NT2/D1 (cell line): ENCODE measurements at places on chromosomes 2 and 18.

DNA sequence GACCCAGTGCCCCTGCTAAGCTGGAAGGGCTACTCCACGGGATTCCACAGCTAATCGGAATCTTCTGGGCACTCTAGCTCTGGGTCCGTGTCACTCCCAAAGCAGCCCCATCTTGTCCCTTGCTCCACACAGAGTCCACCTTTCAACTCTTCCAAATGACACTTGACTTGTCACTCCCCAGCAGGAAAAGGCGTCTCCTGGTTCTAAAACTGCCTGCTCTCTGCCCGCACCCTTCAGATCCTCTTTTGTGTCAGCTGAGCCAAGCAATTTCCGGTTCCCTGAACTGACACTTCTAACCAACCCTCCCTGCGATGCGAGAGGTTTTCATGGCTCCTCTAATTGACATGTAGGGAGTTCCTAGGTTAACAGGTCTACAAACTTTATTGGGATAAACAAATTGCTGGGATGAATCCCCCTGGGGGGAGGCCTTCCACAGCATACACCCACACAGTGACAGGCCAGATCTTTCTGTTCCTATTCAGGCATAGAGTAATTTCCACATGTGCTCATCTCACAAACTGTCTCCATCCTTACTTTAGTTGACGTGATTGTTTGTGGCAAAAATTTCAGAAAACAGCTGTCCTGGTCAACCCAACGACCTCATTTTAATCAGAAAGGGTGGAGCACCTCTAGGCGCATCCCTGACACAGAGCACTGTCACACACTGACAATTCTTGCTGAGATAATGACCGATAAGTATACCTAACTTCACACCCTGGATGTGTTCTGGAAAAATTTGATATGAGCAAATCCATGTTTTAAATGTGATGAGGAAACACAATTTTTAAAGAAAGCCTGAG is 104.9 kb downstream of the RBMS1 start:
- no peak for DNase-seq

DNA sequence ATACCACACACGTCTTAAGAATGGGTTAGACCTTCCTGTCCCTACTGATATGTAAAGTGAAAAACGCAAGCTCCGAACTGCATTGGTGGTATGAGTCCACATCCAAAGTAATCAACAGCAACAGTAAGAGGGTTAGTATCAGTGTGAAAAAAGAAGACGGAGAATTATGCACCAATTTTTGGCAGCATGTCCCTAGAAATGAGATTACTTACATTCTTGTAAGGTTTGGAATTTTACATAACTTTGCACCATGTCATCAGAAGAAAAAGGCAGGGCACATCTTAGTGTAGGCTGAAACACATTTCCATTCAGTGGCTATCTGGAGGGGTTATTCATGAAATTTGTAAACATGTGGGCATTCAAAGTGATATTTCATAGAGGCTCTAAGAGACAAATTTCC is 88.2 kb downstream of the LONRF2 start:
- no peak for DNase-seq

DNA sequence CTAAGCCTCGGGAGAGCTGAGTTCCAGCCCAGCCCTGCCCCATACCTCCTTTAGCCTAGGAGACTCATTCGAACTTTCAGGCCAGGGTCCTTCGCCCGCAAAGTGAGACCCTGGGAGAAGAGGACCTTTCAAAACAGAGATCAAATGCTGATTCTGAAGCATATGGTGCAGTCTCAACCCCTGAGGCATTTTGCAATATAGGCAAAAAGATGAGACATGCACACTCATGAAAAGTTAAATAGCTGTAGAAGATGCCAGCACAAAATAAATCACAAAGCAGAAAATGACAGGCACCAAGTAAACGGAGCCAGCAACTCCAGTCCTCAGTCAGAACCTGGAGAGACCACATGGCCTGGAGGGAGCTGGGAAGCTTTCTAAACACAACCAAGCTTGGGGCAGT is 542.7 kb upstream of the RAB6C start:
- no peak for DNase-seq

DNA sequence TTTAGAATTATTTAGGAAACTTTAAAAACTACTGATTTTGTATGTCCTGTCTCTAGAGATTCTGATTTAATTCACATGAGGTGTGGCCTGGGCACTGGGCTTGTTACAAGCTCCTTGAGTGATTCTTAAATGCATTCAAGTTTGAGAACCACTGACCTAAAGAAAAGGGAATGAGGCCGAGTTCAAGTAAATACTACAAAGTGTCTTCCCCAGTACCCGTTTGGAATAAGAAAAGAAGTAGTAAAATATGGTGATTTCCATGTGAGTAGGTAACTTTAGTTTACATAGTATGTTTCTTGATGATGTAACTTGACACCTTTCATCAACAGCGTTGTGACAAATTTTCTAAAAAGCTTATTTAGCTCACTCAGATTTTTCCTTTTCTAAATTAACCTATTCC is 1022.9 kb upstream of the NRXN1 start:
- DNase-seq, result peak; percentile 38

DNA sequence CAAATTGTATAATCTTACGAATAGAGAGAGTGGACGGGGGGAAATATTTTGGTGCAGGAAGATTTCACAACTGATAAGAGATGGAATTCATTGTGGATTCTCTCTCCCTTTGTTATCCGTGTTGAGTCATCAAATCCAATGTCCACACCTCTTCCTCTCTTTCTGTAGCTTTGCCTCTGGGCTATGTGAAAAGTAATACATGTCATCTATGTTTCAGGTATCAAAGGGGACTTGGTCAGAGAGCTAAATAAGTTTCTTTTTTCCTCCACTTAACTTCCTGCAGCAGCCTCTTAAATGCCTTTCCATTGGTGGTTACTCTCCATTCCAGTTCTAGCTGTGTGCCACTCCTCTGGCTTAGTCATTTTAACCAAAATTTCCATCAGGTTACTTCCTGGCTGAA is 169.3 kb upstream of the NXPH2 start:
- no peak for DNase-seq

DNA sequence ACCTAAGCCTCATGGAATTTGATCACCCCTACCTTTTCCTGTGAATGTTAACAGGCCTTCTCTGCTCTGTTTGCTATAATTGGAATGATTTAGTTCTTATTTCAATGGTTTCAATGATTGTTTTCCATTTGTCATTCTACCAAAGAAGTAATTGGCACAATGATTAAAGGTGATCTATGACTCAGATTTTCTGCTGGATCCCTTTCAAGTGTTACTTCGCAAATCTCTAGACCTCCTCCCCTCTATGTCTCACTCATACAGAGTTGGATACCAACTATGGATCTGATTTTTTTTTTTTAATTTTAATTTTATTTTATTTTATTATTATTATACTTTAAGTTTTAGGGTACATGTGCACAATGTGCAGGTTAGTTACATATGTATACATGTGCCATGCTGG is 29.6 kb upstream of the FAM117B start:
- no peak for DNase-seq

GRCh38 chr18:61079714-61080113 is 253.5 kb upstream of the CDH20 start:
- no peak for DNase-seq

- DNase-seq, result peak; percentile 47
These were observed 97.1 kb downstream of the INHBB start for GRCh38 chr2:120442923-120443571.

DNA sequence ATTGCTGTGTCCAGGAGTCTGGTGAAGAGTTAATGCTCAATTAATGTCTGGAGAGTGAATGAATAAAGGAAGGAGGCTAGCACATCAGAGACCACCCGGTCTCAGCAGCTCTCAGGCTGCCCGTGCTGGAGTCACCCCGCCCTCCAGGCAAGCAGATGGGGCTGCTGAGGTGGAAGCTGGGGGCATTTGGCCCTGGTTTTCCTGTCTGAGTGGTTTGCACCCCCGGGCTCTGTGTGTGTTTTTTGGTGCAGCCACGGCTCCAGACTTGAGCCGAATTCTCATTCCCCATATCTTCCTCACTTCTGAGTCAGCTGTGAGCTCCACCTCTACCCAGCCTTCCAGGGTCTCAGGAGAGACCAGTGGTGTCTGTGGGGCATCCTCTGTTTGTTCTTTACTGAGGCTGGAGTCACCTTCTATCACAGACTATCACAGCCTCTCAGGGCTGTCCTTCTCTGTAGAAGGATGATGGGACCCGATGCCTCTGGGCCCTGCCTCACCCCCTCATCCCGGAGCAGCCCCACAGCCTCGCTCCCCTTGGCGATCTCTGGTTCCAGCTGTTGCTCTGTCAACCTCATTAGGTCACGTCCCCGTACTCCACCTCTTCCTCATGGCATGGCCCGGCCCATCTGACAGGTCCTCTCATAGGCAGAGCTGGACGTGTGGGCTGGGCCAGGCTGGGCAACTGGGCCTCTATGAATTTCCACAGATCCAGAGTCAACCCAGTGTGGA is 60.8 kb downstream of the HS1BP3 start:
- no peak for DNase-seq

DNA sequence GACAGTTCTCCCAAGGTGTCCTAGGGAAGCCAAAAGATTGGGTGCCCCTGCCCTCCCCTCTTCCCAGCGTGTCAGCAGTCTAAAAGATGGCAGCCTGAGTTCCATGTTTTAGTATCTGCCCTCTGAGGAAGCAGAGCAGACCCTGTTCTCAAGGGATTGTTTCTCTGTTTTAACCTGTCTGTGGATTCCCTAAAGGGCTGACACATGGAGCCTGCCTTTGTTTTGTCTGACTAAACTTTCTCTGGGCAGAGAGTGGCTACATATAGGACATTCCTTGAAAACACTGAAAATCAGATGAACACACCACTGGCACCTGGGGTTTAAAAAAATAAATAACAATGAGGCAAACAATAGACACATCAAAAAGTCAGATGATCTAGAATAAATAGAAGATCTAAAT is 337.6 kb downstream of the KIAA1328 start:
- no peak for DNase-seq

- DNase-seq, result no peak
These were observed 2116.2 kb upstream of the PIK3C3 start for GRCh38 chr18:39838831-39839230.

- DNase-seq, result no peak
These were observed 49.3 kb downstream of the USP37 start for GRCh38 chr2:218518876-218519275.
